ENCODE measurements at places on chromosomes 11 and 22.

- DNase-seq: no peak
These were observed 257.0 kb upstream of the C11orf87 start for GRCh38 chr11:109165035-109165434.

DNA sequence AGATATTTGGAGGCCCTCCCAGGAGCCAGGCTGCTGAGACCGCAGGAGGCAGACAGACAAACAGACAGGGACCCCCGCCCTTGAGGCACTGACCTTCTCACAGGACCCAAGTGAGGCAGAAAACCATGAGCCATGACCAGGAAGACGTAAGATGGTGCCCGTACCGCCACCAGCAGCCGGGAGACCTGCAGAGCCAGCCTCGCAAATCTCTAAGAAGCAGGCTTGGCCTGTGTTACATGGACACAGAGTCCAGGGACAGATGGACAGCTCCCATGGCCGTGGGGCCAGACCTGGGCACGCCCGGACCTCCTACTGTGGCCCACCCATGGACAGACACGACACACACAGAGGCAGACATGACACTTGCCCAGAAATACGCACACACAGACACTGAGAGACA, 30.7 kb upstream of the TOLLIP start:
- no peak for DNase-seq

DNA sequence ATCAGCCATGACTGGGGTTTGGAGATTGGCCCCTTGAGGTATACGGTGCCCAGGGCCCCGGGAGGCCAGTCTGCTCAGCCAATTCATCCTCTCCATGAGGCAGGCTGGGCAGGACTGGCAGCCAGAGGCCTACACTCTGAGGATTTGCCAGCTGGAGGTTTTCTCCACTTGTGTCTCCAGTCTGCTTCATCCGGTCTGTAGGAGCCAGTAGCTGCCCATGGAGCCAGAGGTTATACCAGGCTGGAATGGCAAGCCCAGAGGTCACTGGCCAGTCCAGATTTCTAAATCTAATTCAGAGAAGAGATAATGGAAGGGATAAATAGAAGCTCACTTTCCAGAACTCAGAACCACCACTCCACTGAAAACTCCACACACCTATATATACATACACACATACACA, 10.0 kb downstream of the FHIP1B start:
- DNase-seq: no peak

GRCh38 chr11:108807262-108807661, 142.4 kb downstream of the DDX10 start:
- no peak for DNase-seq

- no peak for DNase-seq
These were observed 33.0 kb downstream of the CCDC34 start for GRCh38 chr11:27329867-27330632.

GRCh38 chr11:18352581-18352980, 30.2 kb downstream of the GTF2H1 start:
- DNase-seq: no peak

Measured in heart left ventricle (tissue), 16 donors.